ENCODE measurements at places on chromosomes 3 and 15.
A peak's percentile ranks its signal among the peaks of the same experiment; 100 is the strongest.

- H3K27ac ChIP-seq: no peak overlapping the region
- peaks cover 50% of the 10 kb centered on the region for H3K36me3 ChIP-seq
- no peak overlapping the region for H3K4me3 ChIP-seq
- no peaks in the 10 kb centered on the region for H3K4me1 ChIP-seq
- H3K27me3 ChIP-seq: no peaks in the 10 kb centered on the region
These were observed 49.6 kb downstream of the MAP6D1 start for GRCh38 chr3:183775781-183776180.

GRCh38 chr3:147758771-147759170 lies 349.6 kb downstream of the ZIC1 start:
- H3K4me1 ChIP-seq: no peaks in the 10 kb centered on the region
- no peak for DNase-seq
- H3K27me3 ChIP-seq: no peaks in the 10 kb centered on the region
- H3K27ac ChIP-seq: no peak overlapping the region
- no peak overlapping the region for H3K4me3 ChIP-seq

DNA sequence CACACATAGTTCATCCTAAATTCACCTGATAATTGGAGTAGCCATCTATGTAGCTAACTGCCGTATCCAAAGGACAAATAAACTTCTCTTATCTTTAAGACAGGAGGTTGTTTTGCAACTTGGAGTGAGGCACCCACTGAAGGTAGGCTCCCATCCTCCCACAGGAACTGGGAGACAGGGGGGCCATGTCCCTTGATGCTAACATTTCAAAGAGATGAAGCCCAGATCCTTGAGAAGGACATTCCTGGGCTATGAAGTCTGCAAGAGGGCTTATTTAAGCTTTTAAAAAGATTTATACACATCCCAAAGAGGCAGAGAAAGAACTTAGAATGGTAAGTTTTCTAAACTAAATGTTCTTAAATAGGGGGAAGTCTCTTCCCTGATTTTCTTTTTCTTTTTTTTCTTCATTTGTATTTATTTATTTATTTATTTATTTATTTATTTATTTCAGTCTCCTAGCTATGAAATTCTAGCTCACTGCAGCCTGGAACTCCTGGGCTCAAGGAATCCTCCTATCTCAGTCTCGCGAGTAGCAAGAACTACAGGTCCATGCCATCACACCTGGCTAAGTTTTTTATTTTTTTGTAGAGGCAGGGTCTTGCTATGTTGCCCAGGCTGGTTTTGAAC lies 12.8 kb upstream of the MOBP start:
- no peaks in the 10 kb centered on the region for H3K36me3 ChIP-seq
- no peak overlapping the region for H3K27ac ChIP-seq
- DNase-seq: no peak
- H3K4me1 ChIP-seq: no peaks in the 10 kb centered on the region
- H3K4me3 ChIP-seq: no peak overlapping the region

DNA sequence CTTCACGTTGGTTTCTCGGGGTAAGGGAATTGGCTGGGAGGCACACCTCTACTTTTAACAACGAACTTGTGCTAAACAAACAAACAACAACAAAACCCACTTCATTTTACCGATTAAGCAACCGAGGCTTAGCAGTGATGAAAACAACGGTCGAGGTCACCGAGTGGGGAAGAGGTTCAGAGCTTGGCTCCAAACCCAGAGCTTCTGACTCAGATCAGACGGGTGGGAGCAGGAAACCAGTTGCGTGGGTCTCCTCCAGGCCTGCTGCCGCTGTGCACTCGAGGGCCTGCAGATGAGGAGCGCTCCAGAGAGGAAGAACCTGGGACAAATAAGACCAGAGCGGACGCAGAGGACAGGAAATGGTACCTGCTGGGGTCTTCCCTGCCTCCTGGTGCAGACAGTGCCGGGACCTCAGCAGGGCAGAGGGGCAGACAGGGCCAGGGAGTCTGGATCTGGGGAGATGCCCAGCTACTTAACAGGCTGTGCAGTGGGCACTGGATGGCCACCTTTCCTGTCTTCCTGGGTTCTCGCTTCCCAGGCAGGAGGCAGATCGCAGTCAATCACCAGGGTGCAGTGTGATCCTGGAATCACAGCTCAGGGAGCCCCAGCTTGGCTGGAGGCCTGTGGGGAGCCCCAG lies 99.0 kb upstream of the MEF2A start:
- no peaks in the 10 kb centered on the region for H3K4me1 ChIP-seq
- no peaks in the 10 kb centered on the region for H3K36me3 ChIP-seq
- H3K4me3 ChIP-seq: no peak overlapping the region
- H3K27ac ChIP-seq: no peak overlapping the region
- H3K27me3 ChIP-seq: no peaks in the 10 kb centered on the region
- no peak for DNase-seq

- no peaks in the 10 kb centered on the region for H3K36me3 ChIP-seq
- peak overlapping the region; percentile 58 for H3K27ac ChIP-seq
- no peaks in the 10 kb centered on the region for H3K27me3 ChIP-seq
- peak; percentile 36 for DNase-seq
- H3K4me3 ChIP-seq: peak overlapping the region; percentile 56
These were observed 7.1 kb downstream of the CELSR3 start for GRCh38 chr3:48655606-48656005.

DNA sequence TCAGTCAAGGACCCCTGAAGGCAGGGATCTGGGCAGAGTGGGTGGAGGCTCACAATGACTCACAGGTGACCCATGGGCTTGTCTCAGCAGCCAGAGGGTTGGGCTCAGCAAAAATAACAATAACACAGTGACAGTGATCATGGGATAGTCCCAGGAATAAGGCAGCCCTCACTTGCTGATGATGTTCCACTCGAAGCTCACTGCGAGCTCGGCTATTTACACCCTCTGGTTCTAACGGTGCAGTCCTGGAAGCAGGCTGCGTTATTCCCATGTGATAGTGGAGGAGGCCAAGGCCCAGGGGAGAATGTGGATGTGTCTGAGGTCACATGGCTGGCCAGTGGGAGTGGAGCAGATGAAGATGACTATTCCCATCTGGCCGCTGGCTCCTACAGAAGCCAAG lies 16.2 kb downstream of the CCDC33 start:
- H3K27me3 ChIP-seq: no peaks in the 10 kb centered on the region
- H3K27ac ChIP-seq: no peak overlapping the region
- no peak for DNase-seq
- H3K4me1 ChIP-seq: no peaks in the 10 kb centered on the region

DNA sequence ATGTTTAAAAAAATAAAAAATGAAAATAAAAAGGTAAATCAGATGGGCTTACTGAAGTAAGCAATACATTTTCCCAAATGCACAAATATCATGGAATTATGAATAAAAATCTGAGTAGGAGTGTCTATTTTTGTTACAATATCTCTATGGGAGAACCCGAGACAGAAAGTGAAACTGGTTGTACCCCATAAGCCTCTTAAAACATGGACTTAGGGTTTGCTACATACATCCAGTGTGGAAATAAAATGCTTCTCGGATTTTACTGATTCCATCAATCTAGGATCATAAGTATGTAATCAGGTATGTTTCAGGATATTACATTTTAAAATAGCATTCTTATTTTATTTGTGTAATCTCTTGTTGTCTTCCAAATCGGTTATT lies 177.8 kb upstream of the CDIN1 start:
- DNase-seq: no peak
- H3K36me3 ChIP-seq: no peaks in the 10 kb centered on the region
- no peak overlapping the region for H3K27ac ChIP-seq

Data from effector memory CD4-positive, alpha-beta T cell (primary cell).